ENCODE measurements at places on chromosomes 11 and 22.

GRCh38 chr22:28341001-28341400, 338.6 kb downstream of the TTC28 start:
- DNase-seq: no peak

GRCh38 chr22:46084376-46084775, 66.0 kb upstream of the PPARA start:
- no peak for DNase-seq

- DNase-seq: no peak
Observed at GRCh38 chr11:77276271-77276670, 25.2 kb downstream of the GDPD4 start.

DNA sequence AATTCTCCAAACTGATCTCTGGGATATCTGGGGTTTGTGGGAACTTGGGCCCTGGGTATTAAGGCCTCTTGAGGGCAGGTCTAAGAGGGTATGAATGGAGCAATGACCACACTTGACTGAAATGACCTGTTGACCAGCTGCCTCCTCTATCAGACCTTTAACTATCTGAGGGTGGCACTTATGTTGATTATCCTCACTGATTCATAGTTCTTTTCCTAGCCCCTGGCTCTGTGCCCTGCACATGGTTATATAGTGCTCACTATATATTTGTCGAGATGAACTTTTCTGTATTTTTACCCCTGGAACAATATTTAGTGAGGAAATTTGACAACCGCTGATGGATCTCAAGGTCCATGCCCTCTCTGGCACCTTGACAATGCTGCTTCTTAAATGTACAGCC, 305.5 kb upstream of the PLET1 start:
- DNase-seq: no peak

- DNase-seq: no peak
Observed at GRCh38 chr11:132242632-132243031, 872.2 kb downstream of the NTM start.

DNA sequence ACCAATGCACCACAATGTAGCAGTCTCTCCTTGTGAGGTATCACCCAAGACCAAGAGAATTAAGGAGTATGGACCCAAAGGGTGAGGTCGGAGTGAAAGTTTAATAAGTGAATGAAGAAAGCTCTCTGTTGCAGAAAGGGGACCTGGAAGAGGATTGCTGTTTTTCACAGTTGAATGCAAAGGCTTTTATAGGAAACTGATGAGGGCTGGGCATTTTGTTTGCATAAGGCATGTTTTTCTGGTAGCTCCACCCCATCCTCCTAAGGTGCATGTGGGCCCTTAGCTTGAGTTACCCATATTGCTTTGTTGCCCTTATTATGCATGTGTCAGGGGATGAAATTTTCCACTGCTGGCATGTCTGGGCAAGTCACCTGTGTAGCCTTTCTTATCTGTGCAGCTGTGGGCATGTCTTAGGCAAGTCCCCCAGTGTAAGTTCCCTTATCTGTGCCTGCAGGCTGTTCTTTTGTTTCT, 64.7 kb downstream of the BDNF start:
- DNase-seq: no peak

DNA sequence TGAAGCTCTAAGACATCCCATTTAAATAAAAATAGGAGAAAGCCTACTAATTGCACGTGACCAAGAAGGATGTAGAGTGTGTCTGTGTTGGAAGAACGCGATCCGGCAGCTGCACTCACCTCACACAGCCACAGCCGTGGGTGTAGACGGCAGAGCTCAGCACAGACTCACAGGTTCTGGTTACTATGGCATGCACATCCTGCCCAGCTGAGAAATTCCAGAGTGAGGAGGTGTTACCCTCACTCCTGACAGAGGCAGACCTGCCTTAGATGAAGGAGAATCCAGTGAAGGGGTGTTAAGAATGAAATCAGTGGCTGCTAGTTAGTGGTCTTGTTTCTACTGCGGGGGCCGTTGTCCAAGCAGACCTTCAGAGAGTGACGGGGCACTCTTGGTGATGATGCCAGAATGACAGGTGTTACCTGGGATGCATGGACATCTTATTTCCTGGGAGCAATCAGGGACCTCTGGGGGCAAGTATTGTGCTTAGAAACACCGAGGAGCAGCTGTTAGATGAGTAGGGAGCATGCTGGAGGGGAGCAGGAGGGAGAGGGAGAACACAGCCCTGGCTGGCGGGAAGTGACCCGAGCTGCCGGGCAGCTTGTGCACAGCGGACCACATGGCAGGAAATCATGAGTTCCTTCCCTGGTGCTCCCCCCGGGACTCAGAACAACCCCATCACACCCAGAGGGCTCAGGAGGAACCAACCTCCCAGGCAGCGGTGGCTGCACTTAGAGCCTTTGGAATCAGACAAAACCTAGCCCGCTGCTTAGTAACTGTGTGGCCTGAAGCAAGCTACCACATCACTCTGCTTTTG, 12.3 kb downstream of the KCNJ5 start:
- no peak for DNase-seq

GRCh38 chr11:112453601-112454577, 193.2 kb upstream of the PLET1 start:
- no peak for DNase-seq

GRCh38 chr22:44196731-44197131, 16.0 kb downstream of the PARVG start:
- no peak for DNase-seq
